ENCODE measurements at places on chromosomes 5 and 9.

DNA sequence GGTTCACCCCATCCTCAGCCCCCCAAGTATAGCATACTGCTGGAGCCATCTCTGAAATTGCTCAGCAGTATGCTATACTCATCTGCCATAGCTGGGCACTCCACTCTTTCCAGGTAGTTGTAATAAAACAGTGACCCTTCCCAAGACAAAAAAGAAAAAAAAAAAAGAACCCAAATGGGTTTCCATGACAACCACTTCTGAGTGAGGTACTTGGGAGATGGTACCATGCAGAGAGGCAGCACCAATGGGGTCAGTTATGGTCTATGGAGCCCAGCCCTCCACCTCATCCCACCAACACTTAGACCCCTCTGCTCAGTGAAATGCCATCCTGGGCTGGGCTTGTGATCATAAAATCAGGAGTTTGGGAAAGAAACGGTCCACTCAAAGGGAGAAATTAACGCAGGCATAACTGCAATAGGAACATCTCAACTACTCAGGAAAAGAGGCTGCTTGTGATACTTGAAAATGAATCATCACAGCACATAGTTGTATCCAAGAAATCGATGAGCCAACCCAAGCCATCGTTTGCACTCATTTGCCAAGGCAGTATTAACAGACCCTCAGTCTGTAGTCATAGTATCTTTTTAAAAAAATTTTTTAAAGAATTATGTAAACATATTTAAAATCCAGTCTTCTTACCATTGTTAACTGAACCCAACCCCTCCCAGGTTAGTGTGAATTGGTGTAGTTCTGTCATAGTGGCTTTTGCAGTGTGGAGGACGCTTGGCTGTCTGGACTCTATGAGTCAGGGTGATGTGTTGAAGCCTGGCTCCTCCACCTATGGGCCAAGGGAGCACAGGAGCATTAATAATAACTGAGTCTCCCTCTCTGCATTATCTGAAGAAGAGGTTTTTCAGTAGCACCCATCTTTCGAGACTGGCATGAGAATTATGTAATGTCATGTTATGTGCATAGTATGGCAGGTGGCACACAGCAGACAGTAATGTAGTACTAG is 402.7 kb downstream of the SPOCK1 start:
- DNase-seq: no peak

GRCh38 chr9:76415731-76416130 is 21.5 kb upstream of the RFK start:
- no peak for DNase-seq

GRCh38 chr5:156456857-156457256 is 129.9 kb downstream of the SGCD start:
- DNase-seq: no peak

GRCh38 chr9:86352440-86353077 is 1.7 kb downstream of the TUT7 start:
- no peak for DNase-seq

DNA sequence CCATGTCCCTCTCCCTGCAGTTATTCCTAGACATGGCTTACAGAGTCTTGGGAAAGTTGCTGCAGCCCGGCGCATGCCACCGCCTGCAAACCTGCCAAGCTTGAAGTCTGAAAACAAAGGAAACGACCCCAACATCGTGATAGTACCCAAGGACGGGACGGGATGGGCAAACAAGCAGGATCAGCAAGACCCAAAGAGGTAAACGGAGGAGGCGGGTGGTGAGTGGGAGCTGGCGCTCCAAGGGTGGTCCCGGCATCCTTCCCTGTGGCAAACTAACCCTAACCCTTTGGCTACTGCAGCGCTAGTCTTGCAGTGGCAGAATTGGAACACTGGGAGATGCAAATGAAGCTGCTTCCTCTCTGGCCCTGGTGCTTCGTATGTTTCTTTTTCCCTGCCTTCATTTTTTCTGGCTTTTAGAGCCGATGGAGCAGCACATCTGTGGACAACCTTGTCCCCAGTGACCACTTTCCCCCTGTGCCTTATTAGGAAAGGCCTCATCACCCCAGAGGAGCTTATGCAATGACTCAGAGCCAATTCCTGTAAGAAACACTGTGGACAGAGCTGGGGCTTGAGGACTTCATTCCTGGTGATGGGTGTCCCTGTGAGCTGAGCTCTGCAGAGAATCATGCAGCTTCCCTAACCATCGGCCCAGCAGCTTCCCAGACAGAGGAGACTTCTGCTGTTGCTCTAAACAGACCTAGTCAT is 38.9 kb downstream of the PRRC2B start:
- DNase-seq: no peak

- DNase-seq: no peak
Measured at GRCh38 chr5:93632327-93632726, 49.3 kb downstream of the NR2F1 start.

GRCh38 chr5:120158211-120158610 is 305.9 kb upstream of the PRR16 start:
- DNase-seq: no peak

DNA sequence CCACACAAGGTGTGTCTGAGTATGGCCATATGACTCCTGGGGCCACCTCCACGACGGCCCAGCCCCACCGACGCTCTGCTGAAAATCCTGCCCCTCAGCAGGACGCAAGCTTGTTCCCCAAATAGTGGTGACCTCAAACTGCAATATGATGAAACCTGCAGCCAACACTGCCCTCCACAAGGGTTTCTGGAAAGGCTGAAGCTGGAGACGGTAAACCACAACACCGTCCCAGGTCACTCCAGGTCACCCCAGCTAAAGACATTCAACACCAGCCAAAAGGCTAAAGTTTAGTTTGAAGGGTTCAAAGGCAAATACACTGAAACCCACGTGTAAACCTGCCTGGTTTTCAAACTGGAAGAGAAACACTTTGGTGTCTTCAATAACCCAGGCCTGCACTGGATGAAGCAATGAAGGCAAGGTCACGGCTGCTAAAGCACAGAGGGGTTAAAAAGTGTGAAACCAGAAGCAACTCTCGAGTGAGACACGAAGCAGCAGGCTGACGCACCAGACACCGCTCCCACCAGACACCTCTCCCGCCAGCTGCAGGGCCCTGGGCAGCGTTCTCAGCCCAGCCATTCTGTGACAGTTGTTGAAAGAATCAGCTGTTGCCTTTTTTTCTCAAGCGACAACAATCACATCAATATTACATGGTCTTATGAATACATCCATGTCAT is 1.8 kb upstream of the LHX3 start:
- DNase-seq: peak; percentile 85

- DNase-seq: no peak
Measured at GRCh38 chr9:127574072-127574993, 37.7 kb upstream of the STXBP1 start.

- DNase-seq: no peak
Measured at GRCh38 chr9:74610523-74611061, 113.5 kb downstream of the RORB start.

DNA sequence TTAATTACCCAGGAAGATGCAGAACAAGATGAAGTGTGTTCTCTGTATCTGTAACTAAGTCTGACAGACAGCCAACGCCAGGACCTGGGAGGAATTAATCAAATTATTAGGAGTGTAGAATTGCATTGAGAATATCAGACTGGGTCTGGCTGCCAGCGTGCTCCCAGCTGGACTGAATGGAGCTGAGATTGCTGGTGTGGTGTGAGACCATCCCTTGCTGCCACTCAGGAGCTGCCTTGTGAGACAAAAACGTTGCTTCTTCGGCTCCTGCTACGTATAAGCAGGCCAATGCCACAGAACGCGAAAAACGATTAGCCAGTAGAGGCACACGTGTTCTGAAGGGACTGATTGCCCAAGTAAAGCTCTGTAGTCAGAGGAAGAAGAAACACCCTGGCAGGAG is 66.8 kb downstream of the AMBP start:
- DNase-seq: no peak

- no peak for DNase-seq
Measured at GRCh38 chr9:23635276-23635675, 190.8 kb downstream of the ELAVL2 start.

GRCh38 chr5:5419291-5420210 is 2.9 kb upstream of the ICE1 start:
- no peak for DNase-seq

DNA sequence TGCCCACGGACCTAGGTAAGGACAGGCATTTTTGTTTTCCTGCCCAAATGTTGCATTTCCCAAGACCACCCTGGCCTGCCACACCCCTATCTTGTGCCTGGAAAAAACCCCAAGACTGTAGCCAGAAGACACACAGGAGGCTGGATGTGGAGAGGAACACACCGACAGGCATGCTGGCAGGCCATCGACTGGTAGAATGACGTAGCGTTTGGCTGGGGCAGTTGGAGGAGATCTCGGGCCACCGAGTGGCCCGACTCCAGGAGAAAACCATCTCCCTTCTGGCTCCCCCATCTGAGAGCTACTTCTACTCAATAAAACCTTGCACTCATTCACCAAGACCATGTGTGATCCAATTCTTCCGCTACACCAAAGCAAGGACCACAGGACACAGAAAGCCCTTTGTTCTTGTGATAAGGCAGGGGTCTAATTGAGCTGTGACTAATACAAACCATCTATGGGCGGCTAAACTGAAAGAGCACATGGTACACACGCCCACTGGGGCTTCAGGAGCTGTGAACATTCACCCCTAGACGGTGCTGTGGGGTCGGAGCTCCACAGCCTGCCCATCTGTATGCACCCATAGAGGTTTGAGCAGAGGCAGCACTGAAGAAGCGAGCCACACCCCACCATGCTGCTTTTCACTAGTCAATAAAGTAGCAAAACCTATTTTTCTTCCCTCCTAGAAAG is 38.9 kb upstream of the N4BP3 start:
- DNase-seq: no peak

DNA sequence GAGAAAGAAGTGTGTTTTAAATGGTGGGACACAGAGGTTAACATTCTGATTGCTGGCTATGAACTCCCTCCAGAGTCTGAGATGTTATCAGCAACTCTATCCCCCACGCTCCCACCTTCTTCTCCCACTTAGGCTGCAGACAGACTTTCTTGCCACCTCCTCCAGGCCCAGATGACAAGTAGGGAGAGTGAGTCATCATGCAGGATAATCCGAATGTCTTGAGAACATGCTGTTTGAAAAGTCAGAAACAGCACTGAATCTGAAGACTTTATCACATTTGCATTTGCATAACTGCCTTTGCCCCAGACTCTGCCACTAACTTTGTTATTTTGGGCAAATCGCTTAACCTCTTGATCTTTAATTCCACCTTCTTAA is 139.8 kb downstream of the ESM1 start:
- no peak for DNase-seq

DNA sequence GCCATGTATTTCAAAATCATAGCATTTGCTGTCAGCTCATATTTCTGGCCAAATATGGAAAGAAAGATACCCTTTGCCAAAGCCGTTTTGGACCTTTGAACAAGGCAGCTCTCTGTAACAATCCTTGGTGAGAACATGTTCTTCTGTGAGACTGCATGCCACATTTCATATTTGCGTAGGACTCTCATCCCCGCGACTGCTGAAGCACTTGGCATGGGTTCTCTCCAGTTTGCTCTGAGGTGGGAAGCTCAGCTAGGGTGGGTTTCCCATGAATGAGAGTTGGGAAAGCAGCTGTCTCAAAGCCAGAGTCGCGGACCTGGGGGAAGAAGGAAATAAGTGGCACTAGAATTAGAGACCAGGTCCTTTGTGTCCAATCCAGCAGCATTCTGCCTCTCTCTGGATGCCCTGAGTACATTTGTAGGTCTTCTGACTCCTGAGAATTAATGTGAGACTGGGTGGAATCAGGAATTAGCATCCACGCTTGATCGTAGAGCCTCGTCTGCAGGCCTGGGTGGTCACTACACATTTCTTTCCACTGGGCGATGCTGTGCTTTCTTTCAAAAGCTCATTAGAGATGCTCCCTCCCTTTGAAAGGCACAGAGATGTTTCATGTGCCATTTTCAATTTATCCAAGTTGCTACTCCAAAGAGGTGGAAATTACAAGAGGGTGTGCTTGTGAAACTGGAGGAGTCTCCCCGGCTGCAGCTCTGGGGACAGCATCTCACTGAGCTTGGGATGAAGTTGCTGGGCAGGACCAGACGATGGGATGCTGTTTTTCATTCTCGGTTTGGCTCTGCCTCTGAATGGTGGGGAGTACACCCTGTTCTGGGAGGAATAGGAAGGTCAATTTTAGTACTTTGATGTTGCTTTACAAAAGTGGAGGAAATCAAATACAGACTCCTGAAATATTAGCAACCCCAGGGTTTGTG is 197.2 kb downstream of the GADD45G start:
- DNase-seq: no peak

DNA sequence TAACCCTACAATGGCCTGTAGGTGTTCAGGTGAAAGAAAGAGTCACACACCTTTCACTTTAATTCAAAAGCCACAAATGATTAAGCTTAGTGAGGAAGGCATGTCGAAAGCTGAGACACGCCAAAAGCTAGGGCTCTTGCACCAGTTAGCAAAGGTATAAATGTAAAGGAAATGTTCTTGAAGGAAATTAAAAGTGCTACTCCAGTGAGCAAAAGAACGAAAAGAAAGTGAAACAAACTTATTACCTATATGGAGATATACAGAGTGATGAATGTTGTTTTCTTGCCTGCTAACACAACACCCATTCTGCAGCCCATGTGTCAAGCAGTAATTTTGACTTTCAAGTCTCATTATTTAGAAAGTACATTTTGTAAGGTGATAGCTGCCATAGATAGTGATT is 254.2 kb upstream of the SLC24A2 start:
- DNase-seq: no peak

- DNase-seq: no peak
Measured at GRCh38 chr5:6781716-6782115, 68.5 kb downstream of the TENT4A start.

GRCh38 chr5:149652697-149653096 is 71.4 kb downstream of the ARHGEF37 start:
- no peak for DNase-seq

DNA sequence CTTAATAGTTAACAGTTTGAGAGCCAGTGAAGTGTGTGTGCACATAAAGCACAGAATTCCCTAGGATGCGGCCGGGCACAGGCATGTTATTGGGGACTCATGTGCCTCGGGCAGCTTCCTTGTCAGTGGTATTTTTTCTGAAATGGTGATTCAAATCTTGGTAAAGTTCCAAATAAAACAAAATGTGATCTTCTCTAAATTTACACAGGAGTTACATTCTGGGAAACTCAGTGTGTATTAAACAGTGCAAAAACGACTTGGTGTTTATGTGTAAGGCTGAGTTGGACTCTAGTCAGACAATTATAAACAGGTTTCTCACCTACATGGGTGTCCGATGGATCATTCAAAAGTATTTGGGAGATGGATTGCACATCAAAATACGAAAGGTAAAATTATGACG is 48.9 kb downstream of the BOD1 start:
- DNase-seq: no peak

GRCh38 chr5:110339399-110339798 is 387.1 kb downstream of the TMEM232 start:
- no peak for DNase-seq

- no peak for DNase-seq
Measured at GRCh38 chr5:23223846-23224245, 283.6 kb upstream of the PRDM9 start.

- DNase-seq: no peak
Measured at GRCh38 chr9:137490532-137491186, 31.5 kb upstream of the NSMF start.
